ENCODE measurements at places on chromosomes 3 and 15.

DNA sequence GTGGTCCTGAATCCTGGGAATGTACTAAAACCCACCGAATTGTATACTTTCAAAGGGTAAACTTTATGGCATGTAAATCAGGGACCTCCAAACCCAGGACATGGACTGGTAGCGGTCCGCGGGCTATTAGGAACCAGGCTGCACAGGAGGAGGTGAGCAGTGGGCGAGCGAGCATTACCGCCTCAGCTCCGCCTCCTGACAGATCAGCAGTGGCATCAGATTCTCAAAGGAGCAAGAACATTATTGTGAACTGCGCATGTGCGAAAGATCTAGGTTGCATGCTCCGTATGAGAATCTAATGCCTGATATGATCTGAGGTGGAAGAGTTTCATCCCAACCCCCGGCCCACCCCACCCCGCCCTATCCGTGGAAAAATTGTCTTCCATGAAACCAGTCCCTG, 22.2 kb downstream of the HEG1 start:
- no peak for DNase-seq

- DNase-seq = no peak
These were observed 71.3 kb downstream of the WHAMM start for GRCh38 chr15:82880704-82881103.

- no peak for DNase-seq
These were observed 80.1 kb upstream of the GBE1 start for GRCh38 chr3:81841540-81841939.

- DNase-seq = no peak
These were observed 3.8 kb upstream of the WNT7A start for GRCh38 chr3:13883681-13884080.

GRCh38 chr3:64272271-64272670, 47.0 kb upstream of the PRICKLE2 start:
- DNase-seq = no peak

DNA sequence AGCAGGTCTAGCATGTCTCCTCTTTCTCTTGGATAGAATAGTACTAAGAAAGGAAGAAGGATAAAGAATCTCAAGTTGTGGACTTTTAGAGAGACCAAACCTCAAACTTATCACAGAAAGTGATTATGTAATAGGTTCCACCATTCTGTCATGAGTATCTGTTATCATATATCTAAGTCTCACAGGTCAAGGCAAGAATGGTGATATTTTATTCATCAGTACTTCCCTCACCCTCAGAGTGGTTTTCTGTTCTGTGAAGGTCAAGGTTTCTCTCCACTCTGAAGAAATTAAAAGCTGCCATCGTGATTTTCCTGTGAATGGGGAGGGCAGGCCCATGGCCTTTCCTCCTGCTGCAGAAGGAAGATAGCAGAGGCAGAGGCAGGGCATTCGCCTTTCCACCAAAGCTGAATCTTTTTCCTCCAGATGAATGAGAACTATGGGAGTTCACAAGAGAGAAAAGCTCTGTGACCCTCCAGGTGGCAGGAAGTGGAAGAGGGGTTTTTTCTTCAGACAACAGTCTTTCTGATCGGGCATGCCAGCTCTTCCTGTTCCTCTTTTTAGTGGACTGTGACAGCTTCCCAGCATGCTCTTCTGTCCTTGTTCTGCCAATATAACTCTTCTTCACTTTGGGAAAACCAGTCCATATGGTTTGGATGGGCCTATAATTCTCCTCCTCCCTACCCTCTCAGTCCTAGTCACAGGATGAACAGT, 37.1 kb upstream of the CCK start:
- DNase-seq = no peak

DNA sequence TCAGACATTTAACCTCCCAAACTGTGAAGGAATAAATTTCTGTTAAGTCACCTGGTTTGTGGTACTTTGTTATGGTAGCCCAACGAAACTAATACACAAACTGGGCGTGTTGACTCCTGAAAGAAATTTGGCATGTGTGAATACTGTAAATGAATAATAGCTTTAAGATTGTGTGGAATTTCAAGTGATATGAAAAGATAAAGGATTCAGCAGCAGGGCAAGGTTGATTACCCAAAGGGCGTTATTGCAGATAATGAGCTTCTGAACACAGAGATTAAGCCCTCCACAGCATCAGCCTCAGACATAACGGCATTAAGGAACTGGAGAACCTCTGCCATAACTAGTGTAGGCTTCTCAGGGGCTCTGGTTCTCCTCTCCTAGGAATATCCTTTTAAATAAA, 451.5 kb upstream of the NECTIN3 start:
- no peak for DNase-seq

DNA sequence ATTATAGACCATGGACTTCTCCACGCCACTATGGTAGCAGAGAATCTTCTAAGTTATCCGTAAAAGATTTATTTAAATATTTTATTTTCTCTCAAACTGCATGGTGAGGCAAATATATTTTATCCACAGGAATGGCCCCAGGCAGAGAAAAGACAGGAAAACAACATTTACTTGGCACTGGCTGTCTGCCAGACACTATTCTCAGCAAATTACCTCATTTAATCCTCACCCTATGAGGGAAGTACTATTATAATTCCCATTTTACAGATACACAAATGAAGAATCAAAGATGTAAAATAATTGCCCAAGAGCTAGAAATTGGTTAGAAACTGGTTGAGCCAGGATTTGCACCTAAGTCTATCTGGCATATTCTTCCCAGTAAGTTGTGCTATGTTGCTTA, 361.4 kb upstream of the IL12A start:
- no peak for DNase-seq

GRCh38 chr3:19967208-19967607, 20.3 kb downstream of the RAB5A start:
- no peak for DNase-seq

DNA sequence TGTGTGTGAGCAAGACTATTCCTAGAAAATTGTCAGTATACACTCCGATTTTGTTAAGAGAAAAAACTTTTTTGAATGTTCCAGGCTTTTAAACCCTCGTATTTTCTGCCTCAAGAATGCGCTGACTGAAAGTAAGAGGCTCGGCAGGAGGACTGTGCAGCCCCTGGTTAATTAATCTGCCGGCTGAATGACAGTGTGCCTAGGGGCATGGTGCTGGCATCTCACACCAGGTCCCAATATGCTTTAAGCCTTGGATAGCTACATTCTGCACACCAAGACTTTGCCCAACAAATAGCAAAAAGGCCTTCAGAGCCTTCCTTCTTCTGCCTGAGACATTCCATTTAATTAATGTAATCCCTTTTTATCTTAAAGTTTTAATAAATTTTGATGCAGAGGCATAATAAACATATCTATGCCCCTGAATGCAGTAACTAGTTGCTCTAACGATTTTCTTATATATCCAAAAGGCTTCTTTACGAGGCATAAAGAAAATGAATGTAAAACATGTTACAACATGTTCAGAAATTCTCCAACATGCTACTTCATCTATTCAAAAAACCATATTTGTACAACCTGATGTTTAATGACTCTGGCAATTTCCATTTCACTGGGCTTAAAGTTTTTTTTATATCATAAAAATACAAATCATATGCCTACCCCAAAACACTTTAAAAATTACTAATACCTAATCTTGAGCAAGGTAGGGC, 37.9 kb downstream of the DPH6 start:
- no peak for DNase-seq

DNA sequence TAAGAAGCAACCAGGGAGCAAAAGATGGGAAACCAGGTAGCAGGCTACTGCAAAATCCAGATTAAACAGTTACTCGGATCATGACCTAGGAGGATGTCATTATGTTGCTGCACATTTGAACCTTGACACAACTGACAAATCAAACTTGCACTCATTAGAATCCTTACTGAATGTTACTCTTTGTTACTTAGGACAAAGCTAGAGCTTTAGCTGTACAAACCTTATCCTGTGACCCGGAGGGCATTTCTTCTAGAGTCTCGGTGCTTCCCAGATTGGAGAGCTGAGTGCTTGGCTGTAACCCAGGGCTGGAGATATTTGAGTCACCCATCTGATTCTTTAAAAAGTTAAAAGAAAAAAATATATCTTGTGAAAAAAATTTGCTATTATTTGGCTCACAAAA, 43.4 kb downstream of the DCP1A start:
- no peak for DNase-seq

DNA sequence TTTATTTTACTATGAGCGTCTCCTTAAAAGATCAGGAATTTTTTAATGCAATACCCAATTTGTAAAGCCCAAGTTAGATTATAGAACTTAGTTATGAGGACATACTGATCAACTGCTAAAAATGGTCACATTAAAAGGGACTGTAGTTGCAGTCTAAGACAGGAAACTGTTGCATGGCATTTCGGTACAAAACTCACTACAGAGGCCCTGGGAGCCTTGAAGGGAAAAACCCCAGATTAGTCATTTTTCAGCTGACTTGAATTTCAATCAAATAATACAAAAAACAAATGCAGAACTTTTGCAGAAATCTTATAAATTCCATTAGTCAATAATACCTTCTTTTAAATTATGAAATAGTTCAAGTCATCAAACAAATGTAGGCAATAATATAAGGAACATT, 6.9 kb upstream of the PTX3 start:
- no peak for DNase-seq

DNA sequence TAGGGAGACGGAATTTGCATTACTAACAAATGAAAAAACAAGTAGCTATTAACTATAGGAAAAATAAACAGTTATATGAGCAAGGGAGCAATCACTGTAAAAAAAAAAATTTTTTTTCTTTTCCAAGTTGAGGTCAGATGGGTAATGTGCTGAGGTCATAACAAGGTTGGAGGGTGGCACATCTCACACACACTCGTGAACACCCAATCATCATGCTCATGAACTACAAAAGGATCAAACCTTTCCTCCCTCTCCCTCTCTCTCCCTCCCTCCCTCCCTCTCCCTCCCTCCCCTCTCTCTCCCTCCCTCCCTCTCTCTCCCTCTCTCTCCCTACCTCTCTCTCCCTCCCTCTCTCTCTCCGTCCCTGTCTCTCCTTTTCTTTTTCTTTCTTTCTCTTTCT, 97.9 kb upstream of the CGNL1 start:
- DNase-seq = no peak

DNA sequence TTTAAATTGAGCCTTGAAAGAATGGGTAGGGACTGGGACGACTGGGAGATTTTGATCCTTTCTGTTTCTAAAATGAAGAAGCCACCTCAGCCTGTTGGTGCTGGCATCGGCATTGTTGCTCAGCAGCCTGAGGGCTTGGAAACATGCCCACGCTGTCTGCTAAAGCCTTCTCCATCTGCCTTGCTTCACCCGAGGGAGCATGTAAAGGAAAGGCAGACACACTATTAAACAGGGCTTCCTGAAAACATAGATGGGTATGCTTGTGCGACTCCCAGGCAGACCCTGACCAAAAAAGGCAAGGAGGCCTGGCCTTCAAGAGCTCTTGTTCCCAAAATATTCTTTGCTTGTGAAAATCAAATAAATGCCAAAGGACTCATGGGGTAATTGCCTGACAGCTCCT, 84.2 kb upstream of the SLC4A7 start:
- DNase-seq = no peak

GRCh38 chr3:104461431-104461830, 905.3 kb upstream of the ALCAM start:
- no peak for DNase-seq

GRCh38 chr15:82569834-82570233, 29.6 kb upstream of the RPS17 start:
- no peak for DNase-seq

GRCh38 chr3:136751316-136752171, 634 bp downstream of the STAG1 start:
- peak; percentile 38 for DNase-seq

GRCh38 chr3:111277226-111277625, 205.6 kb downstream of the NECTIN3 start:
- DNase-seq = no peak

- no peak for DNase-seq
These were observed 261.1 kb upstream of the IL12A start for GRCh38 chr3:159727506-159727905.

Data from activated T-helper 1 cell treated with anti-CD3 and anti-CD28 coated beads, Interleukin-2, amount 50 U/mL, for 16 hours (primary cell).